SJCRH30 (cell line): ENCODE measurements at places on chromosomes 3 and 15. TPM values are rescaled to one million over a fixed set of nuclear protein-coding genes. Genes with fewer than 3 reads are reported as not detected.

Gene HERC2
- 41.2 and 44.5 TPM in 2 replicates for total RNA-seq

DNA sequence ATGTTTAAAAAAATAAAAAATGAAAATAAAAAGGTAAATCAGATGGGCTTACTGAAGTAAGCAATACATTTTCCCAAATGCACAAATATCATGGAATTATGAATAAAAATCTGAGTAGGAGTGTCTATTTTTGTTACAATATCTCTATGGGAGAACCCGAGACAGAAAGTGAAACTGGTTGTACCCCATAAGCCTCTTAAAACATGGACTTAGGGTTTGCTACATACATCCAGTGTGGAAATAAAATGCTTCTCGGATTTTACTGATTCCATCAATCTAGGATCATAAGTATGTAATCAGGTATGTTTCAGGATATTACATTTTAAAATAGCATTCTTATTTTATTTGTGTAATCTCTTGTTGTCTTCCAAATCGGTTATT lies 177.8 kb upstream of the CDIN1 start:
- DNase-seq = no peak

GRCh38 chr3:48847053-48847503 lies 596 bp downstream of the PRKAR2A start:
- peak; percentile 78 for DNase-seq

DNA sequence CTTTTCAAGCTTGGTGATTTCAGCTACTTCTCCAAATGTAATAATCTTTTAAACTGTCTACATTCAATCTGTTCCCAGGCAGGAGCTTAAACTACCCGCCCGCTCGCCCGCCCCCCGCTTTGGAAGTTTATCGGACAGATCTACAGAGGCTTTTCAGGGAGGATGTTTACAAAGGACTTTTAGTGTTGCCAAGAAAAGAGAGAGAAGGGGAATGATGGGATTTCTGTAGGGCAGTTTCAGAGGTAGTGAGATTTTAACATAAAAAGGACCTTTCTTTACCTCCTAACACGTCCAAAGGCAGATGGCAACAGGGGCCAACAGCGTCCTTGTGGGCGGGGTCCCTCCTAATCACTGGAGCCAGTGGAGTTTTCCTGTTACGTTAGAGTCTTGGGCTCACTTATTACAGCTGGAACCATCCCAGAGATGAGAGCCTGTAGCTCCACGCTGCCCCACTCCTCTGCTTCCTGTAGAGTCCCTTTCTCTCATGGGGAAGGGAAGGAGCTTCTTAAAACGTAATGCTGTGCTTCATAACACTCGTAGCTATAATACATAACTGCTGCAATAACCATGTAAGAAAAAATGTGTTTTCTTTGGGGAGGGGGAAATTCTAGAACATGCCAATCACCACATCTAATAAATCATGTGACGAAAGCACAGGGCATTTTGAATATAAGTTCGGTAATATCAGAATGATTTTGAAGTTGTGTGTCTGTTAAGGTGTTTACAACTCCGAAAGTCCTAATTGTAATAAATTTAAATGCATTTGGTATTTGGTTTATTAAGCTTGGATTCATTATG lies 30.9 kb downstream of the HES1 start:
- DNase-seq = peak; percentile 34
